ENCODE measurements at places on chromosomes 7 and 10.

- H3K27ac ChIP-seq = no peak overlapping the region
- H3K36me3 ChIP-seq = no peaks in the 10 kb centered on the region
- H3K27me3 ChIP-seq = no peaks in the 10 kb centered on the region
- no peak overlapping the region for H3K4me3 ChIP-seq
- H3K4me1 ChIP-seq = peaks cover 3% of the 10 kb centered on the region
These were observed 316.4 kb downstream of the RPS24 start for GRCh38 chr10:78349911-78350663.

- no peak overlapping the region for H3K27ac ChIP-seq
- H3K27me3 ChIP-seq = no peaks in the 10 kb centered on the region
- H3K36me3 ChIP-seq = no peaks in the 10 kb centered on the region
- DNase-seq = no peak
- H3K4me1 ChIP-seq = peaks cover 10% of the 10 kb centered on the region
- H3K4me3 ChIP-seq = no peak overlapping the region
These were observed 52.9 kb upstream of the HBP1 start for GRCh38 chr7:107115762-107116540.

DNA sequence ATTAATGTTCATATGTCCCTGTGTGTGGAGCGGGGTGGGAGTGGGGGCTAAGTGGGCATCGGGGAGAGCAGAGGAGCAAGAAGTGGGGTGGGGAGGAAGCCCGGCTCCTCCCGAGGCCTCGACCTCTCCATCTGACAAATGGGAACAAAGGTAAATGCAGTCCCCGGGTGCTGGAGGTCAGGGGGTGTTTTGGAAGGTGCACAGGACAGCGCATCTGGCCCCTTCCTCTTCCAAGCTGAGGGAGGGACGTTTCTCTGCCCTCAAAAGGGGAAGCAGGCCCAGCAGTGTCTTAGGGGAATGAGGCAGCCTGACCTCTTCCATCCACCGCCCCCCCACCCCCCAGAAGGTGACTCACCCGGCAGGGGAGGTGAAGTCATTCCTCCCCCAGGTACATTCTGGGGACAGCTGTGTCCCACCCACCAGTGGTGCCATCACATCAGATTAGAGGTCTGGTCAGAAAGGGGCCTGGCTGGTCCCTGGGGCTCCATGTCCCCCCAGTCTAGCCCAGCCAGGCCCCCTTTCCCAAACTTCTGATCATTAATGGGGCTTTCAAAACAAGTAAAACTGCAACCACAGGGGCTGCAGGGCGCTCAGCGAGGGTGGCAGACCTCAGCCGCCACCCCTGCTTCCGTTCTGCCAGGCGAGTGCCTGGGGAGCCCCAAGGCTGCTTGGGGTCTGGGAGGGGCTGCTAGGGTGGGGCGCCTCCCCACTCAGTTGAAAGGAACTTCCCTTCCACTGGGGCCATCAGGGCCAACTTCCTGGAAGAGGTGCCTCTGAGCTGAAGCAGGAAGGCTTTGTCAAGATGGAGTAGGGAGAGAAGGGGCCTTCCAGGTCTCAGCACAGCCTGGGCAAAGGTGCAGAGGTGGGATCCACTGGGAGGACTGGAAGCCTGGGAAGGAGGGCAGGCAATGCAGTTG, 10.8 kb downstream of the LFNG start:
- peaks cover 39% of the 10 kb centered on the region for H3K4me1 ChIP-seq
- no peaks in the 10 kb centered on the region for H3K27me3 ChIP-seq
- peak overlapping the region; percentile 46 for H3K27ac ChIP-seq
- no peak for DNase-seq
- no peak overlapping the region for H3K4me3 ChIP-seq

- no peaks in the 10 kb centered on the region for H3K4me1 ChIP-seq
- no peak overlapping the region for H3K4me3 ChIP-seq
- no peaks in the 10 kb centered on the region for H3K36me3 ChIP-seq
These were observed 26.4 kb upstream of the ADO start for GRCh38 chr10:62778125-62778524.

- no peaks in the 10 kb centered on the region for H3K4me1 ChIP-seq
- DNase-seq = no peak
- H3K27me3 ChIP-seq = no peaks in the 10 kb centered on the region
- H3K27ac ChIP-seq = no peak overlapping the region
These were observed 44.4 kb downstream of the CUBN start for GRCh38 chr10:17085011-17085725.

- no peak for DNase-seq
- H3K4me3 ChIP-seq = no peak overlapping the region
- H3K36me3 ChIP-seq = no peaks in the 10 kb centered on the region
- H3K27ac ChIP-seq = no peak overlapping the region
These were observed 191.3 kb downstream of the FGFR2 start for GRCh38 chr10:121406823-121407545.

DNA sequence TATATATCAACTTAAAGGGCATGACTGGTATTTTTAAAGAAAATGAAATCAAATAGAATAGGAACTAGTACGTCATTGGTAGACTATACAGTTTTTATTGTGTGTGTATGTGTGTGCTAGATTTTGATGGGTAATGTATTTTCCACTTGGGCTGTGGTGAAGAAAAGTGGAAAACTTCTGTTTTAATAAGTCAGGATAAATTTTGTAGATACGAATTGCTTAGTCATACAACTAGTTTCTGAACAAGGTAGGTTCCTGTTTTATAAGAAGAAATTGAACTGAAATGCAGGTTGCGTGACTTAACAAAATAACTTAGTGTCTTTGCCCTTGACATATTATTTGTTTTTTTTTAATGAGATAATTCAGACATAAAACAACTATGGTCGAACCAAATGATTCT, 24.3 kb downstream of the UBN2 start:
- DNase-seq = no peak
- peaks cover 6% of the 10 kb centered on the region for H3K36me3 ChIP-seq
- no peak overlapping the region for H3K27ac ChIP-seq
- no peak overlapping the region for H3K4me3 ChIP-seq
- H3K4me1 ChIP-seq = no peaks in the 10 kb centered on the region
